ENCODE measurements at places on chromosomes 13 and 19. TPM values are rescaled to one million over a fixed set of nuclear protein-coding genes. Genes with fewer than 3 reads are reported as not detected.
A peak's percentile ranks its signal among the peaks of the same experiment; 100 is the strongest.

The IGFL3 gene
- not detected for total RNA-seq

The ZNF560 gene
- 0.80 TPM for total RNA-seq

The ZNF136 gene
- 5.2 TPM for total RNA-seq

The PINLYP gene
- 9.2 TPM for total RNA-seq

- no peaks in the 10 kb centered on the region for H3K27me3 ChIP-seq
- no peaks in the 10 kb centered on the region for H3K36me3 ChIP-seq
- no peak for DNase-seq
- no peak overlapping the region for H3K27ac ChIP-seq
- no peak overlapping the region for H3K4me3 ChIP-seq
- no peaks in the 10 kb centered on the region for H3K4me1 ChIP-seq
Observed at GRCh38 chr13:97135883-97136282, 86.2 kb upstream of the MBNL2 start.

DNA sequence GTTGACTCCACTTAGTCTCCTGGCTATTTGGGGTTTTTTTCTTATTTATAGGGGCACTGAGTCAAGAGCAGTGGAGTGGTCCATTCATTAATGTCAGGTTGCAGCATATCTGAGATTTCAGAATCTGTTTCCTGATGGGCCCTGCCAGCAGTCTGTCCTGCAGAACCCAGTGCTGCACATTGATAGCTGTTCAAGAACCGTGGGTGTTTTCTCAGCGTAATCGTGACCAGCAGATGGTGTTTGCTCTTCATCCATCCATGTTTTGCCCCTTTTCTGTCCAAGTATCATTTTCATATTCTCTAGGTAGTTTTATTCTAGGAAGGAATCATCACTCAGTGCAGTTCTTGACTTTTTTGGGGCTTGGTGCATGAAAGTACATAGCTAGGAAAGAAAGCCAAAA is 166.5 kb downstream of the ATP8A2 start:
- no peaks in the 10 kb centered on the region for H3K27me3 ChIP-seq
- no peaks in the 10 kb centered on the region for H3K36me3 ChIP-seq
- DNase-seq: no peak

DNA sequence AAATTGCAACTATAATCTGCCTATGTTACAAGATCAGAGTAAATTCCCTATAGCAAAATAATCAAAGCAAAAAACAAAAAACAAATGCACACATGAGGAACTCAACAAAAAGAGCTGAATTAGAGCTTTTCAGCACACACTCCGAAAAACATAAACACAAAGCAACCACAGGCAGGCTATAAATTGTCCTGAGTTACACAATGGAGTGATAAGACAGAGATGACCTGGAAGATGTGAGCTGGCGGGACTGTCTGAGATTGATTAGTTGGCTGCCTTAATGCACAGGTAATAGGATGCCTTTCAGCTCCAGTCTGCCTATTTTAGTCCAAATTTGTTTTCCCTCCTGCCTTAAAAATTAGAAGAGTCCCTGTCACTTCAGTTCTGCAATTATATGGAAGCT is 159.0 kb upstream of the FNDC3A start:
- no peaks in the 10 kb centered on the region for H3K4me1 ChIP-seq
- no peaks in the 10 kb centered on the region for H3K27me3 ChIP-seq
- no peak overlapping the region for H3K27ac ChIP-seq
- H3K36me3 ChIP-seq: no peaks in the 10 kb centered on the region
- H3K4me3 ChIP-seq: no peak overlapping the region
- no peak for DNase-seq

- no peak for DNase-seq
- H3K36me3 ChIP-seq: no peaks in the 10 kb centered on the region
- no peaks in the 10 kb centered on the region for H3K27me3 ChIP-seq
- H3K4me1 ChIP-seq: no peaks in the 10 kb centered on the region
- no peak overlapping the region for H3K4me3 ChIP-seq
- H3K27ac ChIP-seq: no peak overlapping the region
Observed at GRCh38 chr13:46310066-46310465, 77.0 kb downstream of the RUBCNL start.

- no peaks in the 10 kb centered on the region for H3K36me3 ChIP-seq
- H3K4me3 ChIP-seq: no peak overlapping the region
- H3K27me3 ChIP-seq: no peaks in the 10 kb centered on the region
- peaks cover 44% of the 10 kb centered on the region for H3K4me1 ChIP-seq
- no peak for DNase-seq
Observed at GRCh38 chr13:113402471-113403254, 38.7 kb upstream of the GRTP1 start.

DNA sequence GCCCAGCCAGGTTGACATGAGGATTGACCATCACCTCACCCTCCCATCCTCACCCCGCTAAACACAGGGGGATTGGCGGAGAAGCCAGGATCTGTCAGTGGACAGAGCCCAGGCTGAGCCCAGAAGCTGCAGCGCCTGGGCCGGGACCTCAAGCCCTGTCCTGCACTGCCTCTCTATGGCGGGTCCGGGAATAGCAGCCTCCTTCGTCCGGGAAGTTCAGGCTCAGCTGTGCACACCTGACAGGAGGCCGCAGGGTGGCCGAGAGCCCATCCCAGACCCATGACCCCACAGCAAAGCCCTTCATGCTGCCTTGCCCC is 67.8 kb downstream of the SPACA7 start:
- DNase-seq: peak; percentile 62
- H3K4me3 ChIP-seq: no peak overlapping the region
- no peak overlapping the region for H3K27ac ChIP-seq
- H3K36me3 ChIP-seq: no peaks in the 10 kb centered on the region

DNA sequence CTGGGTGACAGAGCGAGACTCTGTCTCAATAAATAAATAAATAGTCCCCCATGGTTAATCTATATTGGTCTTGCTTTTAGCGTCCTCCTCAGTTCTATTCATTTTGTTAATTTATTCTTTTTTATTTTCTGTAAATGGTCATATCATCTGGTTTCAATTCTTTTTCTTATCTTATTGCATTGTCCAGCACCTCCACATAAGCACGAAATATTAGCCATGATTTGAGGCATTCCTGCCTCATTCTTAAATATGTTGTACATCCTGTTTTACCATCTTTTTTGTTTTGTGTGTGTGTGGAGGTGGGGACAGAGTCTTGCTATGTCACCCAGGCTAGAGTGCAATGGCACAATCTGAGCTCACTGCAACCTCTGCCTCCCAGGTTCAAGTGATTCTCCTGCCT is 24.6 kb upstream of the CCDC124 start:
- no peak overlapping the region for H3K4me3 ChIP-seq
- no peaks in the 10 kb centered on the region for H3K4me1 ChIP-seq
- H3K27ac ChIP-seq: no peak overlapping the region
- no peak for DNase-seq
- H3K27me3 ChIP-seq: no peaks in the 10 kb centered on the region

DNA sequence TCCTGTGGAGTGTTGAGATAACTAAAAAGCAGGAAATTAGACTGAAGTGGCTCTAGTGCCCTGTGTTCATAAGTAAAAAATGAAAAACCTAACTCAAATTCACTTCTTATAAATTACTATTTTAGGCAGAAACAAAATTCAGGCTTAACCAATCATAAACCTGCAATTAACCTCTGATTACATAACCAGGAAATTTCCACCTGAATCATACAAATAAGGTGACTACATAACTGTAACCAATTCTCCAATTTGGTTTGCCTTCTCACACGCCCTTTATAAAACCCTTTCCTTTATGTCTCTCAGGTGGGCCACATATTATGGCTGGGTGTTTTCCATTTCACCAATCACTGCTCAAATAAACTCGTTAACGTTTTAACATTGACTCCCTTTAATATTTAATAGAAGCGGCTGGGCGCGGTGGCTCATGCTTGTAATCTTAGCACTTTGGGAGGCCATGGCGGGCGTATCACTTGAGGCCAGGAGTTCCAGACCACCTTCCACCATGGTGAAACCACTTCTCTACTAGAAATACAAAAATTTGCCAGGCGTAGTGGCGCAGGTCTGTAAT is 22.9 kb upstream of the ZNF724 start:
- peak overlapping the region; percentile 96 for H3K4me3 ChIP-seq
- peaks cover 13% of the 10 kb centered on the region for H3K36me3 ChIP-seq
- peak overlapping the region; percentile 97 for H3K27ac ChIP-seq

- H3K27ac ChIP-seq: no peak overlapping the region
- H3K4me1 ChIP-seq: peaks cover 4% of the 10 kb centered on the region
- DNase-seq: no peak
- no peaks in the 10 kb centered on the region for H3K27me3 ChIP-seq
- no peaks in the 10 kb centered on the region for H3K36me3 ChIP-seq
- H3K4me3 ChIP-seq: no peak overlapping the region
Observed at GRCh38 chr19:35284153-35285094, 2.1 kb downstream of the HAMP start.

- peaks cover 20% of the 10 kb centered on the region for H3K4me1 ChIP-seq
- H3K36me3 ChIP-seq: no peaks in the 10 kb centered on the region
- DNase-seq: peak; percentile 97
- no peak overlapping the region for H3K27ac ChIP-seq
- H3K4me3 ChIP-seq: no peak overlapping the region
Observed at GRCh38 chr13:110546926-110547325, 14.6 kb downstream of the RAB20 start.

DNA sequence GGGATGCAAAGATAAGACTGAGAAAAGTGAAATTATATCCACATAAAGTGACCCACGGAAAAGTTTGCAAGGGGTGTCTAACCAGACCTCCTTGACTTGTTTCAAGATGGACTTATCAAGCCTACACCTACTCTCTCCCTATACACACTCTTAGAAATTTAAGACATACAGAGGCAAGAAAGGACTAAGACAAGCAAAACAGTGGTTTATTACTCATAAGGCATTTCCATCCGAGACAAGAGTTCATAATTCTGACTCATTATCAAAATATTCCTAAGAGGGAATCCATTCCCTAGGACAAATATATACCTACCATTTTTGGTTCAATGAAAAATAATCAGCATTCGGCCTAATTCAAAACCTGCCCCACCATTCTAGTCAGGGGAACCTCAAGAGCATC is 232.6 kb upstream of the GPC6 start:
- no peak overlapping the region for H3K4me3 ChIP-seq
- no peaks in the 10 kb centered on the region for H3K4me1 ChIP-seq
- H3K36me3 ChIP-seq: no peaks in the 10 kb centered on the region
- DNase-seq: no peak

- no peaks in the 10 kb centered on the region for H3K36me3 ChIP-seq
- H3K4me3 ChIP-seq: no peak within 1 kb of the TSS
- DNase-seq: no peak
- no peak within 1 kb of the TSS for H3K27ac ChIP-seq
- H3K27me3 ChIP-seq: no peaks in the 10 kb centered on the region
- H3K4me1 ChIP-seq: no peaks in the 10 kb centered on the region
Observed at GRCh38 chr19:50790396-50790795, at the start of gene ACP4. TSS of gene ACP4 (plus strand) at chr19:50790415. CDS start at chr19:50790415, 0 bp downstream.

DNA sequence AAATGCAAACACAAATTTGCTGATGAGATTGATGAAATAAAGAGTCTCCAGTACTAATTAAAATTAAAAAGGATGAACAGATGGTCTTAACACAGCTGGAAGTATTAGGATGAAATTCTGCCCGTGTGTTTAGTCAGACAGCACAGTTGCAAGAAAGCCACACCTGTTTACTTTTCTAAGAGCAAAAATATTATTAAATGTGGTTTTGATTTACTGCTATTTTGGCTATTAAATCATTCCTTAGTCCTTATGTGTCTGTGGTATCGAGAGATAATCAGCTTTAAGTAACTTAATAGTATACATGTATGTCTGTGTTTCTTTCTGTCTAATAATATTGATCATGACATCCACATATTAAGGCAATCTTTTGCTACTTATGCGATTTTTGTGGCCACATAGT is 494.9 kb downstream of the GPC6 start:
- H3K4me1 ChIP-seq: no peaks in the 10 kb centered on the region
- DNase-seq: no peak
- no peaks in the 10 kb centered on the region for H3K27me3 ChIP-seq
- H3K27ac ChIP-seq: no peak overlapping the region

- H3K27ac ChIP-seq: no peak overlapping the region
- no peaks in the 10 kb centered on the region for H3K27me3 ChIP-seq
- H3K36me3 ChIP-seq: no peaks in the 10 kb centered on the region
- H3K4me3 ChIP-seq: no peak overlapping the region
Observed at GRCh38 chr19:23283925-23284324, 33.7 kb upstream of the ZNF724 start.

DNA sequence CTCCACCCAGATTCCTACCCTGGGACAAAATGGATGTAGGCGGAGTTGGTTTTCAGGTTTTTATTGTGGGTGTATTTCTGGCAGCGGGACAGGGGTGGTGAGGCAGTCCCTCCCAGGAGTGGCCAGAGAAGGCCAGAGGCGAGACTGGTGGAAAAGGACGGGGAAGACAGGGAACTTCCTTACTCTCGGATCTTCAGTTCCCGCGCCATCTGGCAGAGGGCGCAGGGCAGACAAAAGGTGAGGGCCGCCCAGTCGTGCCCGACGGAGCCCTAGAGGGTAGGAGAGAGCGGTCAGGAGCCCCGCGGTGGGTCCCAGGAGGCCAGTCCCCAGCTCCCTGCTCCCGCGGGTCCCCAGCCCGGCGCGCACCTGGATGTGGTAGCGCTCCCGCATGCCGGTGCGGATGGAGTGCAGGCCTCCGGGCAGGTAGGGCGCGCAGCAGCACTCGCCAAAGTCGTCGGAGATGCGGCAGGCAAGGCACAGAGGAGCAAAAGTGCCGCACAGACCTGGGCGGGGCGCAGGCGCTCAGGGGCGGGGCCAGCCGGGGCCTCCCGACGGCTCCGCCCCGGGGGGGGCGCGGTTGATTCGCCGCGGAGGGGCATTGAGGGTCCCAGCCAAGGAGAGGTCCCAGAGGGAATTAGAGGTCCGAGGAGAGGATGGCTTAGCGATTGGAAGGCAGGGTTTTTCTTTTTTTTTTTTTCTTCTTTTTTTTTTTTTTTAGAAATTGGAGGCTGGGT is 3.0 kb downstream of the CNFN start:
- H3K27me3 ChIP-seq: peaks cover 26% of the 10 kb centered on the region
- H3K4me1 ChIP-seq: no peaks in the 10 kb centered on the region
- peak; percentile 63 for DNase-seq
- H3K4me3 ChIP-seq: peak overlapping the region; percentile 25
- no peak overlapping the region for H3K27ac ChIP-seq

DNA sequence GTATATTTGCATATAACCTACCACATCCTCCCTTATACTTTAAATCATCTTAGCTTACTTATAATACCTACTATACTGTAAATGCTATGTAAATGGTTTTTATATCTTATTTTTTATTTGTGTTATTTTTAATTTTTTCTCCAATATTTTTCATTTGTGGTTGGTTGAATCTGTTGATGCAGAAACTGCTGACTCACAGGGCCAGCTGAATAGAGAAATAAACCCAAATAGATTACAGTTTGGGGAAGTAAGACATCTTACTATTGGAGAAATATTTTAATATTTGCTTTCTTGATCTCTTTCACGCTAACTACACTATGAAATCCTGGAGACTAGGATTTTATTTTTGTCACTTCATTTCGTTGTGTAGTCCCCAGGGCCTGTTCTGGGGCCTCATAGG is 7.1 kb downstream of the SMAD9 start:
- H3K4me1 ChIP-seq: peaks cover 56% of the 10 kb centered on the region
- no peak overlapping the region for H3K4me3 ChIP-seq
- DNase-seq: no peak
- no peaks in the 10 kb centered on the region for H3K27me3 ChIP-seq
- no peak overlapping the region for H3K27ac ChIP-seq
- no peaks in the 10 kb centered on the region for H3K36me3 ChIP-seq

DNA sequence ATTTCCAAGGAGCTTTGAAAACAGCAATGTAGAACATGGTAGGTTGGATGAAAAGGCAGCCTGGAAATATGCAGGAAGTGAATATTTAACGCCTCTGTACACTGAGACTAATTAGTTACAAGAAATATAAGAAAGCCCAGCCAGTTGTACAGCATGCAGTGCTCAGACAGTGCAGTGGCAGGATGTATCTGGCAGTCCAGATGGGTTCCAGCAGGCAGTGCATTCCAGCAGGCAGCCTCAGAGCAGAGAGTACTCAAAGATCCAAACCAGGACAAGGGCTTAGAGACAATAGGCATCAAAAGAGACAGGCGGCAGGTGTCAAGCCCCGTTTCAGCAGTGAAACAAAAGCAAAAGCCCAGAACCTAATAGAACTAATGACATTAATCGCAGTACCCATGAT is 2776.3 kb downstream of the PCDH9 start:
- H3K27me3 ChIP-seq: no peaks in the 10 kb centered on the region
- no peaks in the 10 kb centered on the region for H3K4me1 ChIP-seq
- no peaks in the 10 kb centered on the region for H3K36me3 ChIP-seq
- no peak overlapping the region for H3K4me3 ChIP-seq

Data from cardiac muscle cell (in vitro differentiated cells and primary cell).